ENCODE measurements at places on chromosomes 2 and 18.
A peak's percentile ranks its signal among the peaks of the same experiment; 100 is the strongest.

- no peak for DNase-seq
Observed at GRCh38 chr18:21763846-21764646, 23.5 kb downstream of the MIB1 start.

DNA sequence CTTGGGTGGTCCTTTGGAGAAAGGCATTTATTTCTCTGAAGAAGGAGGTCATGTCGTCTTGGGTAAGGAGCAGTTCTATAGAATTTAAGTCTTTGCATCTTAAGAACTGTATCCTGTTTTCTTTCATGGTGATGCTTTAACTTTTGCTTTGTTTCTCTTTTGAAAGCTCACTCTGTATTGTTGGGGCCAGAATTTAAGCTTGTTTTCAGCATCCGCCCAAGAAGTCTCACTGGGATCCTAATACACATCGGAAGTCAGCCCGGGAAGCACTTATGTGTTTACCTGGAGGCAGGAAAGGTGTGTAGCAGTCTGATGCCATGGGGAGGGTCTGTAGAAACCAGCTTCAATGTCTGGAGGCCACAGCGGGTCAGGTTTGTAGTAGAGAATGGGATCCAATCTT, 64.7 kb upstream of the TTC39C start:
- no peak for DNase-seq

DNA sequence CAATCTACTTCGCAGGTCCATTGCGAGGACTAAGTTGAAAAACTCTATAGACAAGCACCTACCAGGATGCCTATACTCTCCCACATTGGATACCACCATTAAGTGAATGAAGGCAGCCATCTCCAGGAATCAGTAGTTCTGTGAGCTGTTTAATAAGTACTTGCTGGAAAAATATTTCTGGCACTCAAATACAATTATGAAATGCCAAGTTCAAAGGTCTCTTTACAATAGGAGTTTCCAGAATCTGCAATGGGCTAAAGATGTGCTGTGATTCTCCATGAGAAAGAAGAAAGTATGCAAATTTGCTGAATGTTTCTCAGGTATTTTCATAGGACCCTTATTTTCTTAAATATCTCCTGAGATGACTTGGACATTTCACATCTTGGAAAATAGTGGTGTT, 103.0 kb downstream of the AP1S3 start:
- no peak for DNase-seq

- no peak for DNase-seq
Observed at GRCh38 chr2:68134120-68134519, 23.6 kb upstream of the PNO1 start.

DNA sequence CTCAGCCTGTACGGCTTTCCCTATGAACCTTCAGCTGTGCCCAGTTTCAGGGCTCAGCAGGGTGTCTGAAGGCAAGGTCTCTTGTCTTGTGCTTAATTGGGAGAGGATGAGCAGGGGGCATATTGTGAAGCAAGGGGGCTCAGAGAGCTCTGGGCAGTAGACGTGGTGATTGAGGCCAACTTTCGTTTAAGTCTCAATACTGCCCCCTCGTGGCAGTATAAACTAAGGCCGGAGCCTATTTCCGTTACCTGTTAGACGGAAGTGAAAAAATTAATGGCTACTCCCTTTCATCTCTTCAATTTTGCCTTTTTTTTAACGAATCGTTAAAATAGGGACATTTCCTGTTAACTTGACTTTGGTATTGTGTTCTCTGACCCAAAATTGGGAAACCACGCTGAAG, 193.4 kb downstream of the TDRD15 start:
- peak; percentile 42 for DNase-seq

DNA sequence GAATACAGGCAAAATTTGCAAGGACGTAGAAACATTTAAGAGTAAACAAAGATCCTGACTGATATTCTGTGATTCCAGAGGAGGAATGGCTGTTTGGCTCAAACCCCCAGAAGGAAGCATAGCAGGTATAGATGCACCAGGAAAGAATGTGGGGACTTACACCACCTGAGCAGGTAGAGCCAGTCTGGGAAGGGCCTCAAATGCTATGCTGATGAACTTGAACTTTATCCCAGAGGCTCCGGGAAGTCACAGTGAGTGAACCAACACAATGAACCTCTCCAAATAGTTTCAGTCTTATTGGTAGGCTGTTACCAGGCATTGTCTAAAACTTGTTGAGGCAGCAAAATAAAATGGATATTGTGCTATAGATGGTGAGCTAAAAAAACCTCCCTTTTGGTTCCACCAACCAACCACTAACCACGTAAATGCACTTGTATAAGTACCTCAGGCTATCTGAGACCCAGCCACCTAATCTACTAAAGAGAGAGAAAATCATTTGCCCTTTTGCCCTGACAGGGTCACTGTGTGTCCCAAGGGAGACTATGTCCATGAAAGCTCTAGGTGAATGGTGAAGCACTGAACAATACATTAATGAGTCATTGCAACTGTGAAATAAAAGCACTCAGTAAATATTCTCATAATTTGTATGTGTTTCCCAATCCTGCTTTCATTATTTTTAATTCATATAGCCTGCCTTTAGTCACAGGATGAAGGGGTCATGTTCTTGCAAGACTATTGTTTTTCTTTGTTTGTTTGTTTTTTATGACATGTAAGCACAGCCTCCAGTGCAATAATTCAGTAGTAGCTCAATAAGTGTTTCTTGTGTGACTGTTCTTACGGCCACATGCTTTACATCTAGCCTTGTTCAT, 911.6 kb downstream of the EPHA4 start:
- DNase-seq: no peak

DNA sequence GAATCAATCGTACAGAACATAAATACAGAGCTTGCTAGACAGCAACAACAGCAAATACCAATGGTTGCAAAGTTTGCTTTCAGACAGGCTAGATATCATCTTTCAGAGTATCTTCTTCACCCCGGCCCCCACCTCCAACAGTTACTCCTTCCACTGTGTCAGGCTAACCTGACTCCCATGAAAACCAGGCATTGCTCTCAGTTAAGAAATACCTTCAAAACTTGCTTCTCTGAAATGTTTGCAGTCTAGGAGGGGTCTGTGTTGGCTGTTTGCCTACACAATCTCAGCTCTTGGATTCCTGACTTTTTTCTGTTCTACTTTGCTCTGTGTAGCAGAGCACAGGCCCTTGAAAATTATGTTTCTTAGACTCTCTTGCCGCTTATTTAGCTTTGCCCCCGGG, 599.5 kb upstream of the SYT4 start:
- no peak for DNase-seq

DNA sequence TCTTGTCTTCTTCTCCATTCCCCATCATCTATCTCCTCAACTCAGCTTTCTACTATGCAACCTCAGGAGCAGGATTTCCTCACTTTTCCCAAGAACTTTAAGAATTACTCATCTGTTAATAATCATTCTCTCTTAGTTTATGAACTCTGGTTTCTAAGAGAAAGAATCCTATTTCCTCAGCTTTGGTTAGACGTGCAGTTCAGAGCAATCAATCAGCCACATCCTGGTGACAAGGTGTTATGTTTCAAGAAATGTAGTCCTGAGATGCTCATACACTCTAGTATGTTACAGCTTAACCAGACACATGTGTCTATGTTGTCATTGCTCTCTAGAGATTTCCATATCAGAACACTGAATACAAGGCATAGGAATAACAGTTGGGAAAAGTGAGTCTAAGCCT, 277.9 kb downstream of the MBD2 start:
- no peak for DNase-seq

DNA sequence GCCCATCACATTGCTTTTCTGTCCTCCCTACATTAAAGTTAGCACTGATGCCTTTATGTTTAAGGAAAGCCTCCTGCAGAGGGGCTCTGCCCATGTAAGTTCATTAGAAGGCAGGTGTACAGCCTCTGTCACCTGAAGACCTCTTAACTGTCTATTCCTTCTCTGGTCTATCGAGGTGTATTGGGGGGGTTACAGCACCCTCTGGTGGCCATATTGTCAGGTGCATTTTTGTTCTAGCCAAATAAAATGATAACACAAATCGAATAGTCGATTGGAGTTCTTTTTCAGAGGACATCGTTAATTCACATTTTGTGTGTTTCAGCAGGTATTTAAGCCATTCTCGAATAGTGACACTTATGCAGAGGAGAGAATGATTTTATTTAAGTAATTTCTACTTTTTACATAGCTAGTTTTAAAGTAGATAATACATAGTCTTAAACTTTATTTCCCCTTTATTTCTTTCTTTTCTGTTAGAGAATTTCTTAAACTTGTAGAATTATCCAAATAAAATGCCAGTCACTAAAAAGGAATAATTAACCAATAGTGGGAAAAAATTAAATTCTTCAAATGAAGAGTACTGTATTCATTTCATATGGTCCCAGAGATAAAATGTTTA, 136.8 kb downstream of the NEDD4L start:
- peak; percentile 74 for DNase-seq

- no peak for DNase-seq
Observed at GRCh38 chr2:139403948-139404347, 623.8 kb upstream of the NXPH2 start.

- DNase-seq: peak; percentile 37
Observed at GRCh38 chr18:3059272-3059671, 46.3 kb upstream of the LPIN2 start.

DNA sequence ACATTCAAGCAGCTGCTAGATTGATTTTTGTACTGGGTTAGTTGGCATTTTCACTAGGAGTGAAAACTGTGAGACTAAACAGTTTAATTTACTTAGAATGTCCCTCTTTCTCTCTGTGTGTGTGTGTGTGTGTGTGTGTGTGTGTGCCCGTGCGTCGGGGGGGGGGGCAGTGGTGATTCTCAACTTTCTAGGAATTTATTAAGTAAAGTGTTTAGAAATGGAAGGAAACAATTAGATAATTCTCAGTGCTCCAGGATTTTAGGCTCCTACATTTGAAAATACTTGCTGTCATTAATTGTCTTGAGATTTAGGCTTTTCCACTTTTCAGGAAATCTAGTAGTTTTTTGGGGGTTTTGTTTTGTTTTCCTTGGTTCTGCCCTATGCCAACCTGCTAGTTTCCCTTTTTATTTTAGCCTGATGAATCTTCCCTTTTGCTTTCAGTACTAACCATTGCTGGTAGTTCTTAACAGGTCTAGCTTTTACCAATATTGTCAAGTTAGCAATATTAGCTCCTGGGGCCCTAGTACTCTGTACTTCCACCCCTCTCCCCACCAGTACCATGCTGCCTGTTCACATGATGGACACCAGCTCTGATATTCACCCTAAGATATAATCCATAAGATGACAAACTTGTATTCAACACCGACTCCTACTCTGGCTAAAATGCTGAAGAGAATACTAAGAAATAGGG, 4.9 kb downstream of the EPAS1 start:
- peak; percentile 19 for DNase-seq

DNA sequence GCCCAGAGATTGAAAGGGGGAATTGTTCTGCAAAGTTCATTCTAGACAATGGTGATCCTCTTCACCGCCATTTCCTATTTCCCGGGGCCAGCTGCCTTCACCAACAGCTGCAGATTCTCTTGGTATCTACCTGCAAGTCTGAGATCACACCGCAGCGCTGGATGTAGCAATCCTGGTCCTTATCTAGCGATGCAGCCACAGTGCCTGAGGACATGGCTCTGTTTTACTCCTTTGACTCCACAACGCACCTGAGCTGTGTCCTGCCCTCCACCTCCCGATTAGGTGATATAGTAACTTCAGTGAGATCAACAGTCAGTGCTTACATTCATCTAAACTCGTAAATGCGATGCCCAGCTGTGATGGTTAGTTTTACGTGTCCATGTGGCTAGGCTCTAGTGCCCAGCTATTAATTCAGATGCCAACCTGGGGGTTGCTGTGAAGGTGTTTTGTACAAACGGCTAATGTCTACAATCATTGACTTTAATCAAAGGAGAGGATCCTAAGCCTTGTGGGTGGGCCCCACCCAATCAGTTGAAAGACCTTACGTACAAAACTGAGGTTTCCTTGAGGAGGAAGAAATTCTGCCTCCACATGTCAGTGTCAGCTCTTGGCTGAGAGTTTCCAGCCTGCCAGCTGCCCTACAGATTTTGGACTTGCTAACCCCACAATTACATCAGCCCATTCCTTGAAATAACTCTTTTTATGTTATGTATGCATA, 189.8 kb downstream of the SH3BP4 start:
- no peak for DNase-seq

DNA sequence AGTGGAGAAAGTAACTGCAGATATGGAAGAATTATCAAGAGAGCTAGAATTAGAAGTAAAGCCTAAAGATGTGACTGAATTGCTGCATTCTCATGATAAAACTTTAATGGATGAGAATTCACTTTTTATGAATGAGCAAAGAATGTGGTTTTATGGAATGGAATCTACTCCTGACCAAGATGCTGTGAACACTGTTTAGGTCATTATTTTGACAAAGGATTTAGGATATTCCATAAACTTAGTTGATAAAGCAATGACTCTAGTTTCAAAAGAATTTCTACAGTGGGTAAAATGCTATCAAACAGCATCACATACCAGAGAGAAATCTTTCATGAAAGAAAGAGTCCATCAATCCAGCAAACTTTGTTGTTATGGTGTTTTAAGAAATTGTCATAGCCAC, 1317.7 kb upstream of the ACVR2A start:
- no peak for DNase-seq

DNA sequence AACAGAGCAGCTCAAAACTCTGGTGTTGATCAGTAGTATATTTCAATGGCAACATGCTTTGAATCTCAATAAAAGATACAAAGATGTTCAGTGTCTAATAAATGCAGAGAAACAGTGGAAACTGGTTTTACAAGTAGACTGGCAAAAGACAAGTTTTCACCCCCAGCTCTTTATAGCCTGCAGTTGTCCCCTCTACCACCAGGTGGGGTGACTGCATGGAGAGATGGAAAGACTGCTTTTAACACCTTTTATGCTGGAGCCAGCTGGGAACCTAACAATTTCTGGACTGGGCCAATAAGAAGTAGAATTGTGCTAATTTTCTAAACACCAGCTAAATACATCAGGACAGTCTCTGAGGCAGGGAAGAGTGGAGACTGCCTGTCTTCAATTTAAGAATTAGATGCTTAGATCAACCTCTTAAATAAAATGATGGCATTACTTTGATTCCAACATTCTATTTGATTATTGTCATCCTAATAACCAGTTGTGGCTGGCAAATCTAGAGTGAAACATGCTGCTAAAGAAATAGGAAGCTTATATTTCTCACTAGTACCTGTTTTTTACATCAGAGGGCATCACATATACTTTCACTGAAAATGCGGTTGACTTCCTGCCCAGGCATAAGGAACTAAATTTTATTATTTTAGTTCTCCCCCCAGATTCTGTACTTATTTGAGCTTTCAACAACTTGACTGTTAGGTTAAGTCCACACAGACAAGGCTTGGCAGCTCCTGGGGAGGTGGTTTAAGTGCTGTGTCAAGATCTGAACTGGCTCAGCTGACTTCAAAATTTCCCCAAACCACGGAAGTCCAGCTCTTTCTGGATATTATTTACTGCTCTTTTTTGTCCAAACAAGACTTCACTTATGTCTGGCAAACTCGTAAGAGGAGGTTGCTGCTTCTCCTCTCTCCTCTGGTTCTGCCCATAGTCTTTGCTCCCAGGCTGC, 140.5 kb downstream of the TPGS2 start:
- DNase-seq: peak; percentile 60

- no peak for DNase-seq
Observed at GRCh38 chr2:8395718-8396117, 286.1 kb upstream of the ID2 start.

- DNase-seq: no peak
Observed at GRCh38 chr18:5237083-5237722, 40.1 kb upstream of the AKAIN1 start.

- no peak for DNase-seq
Observed at GRCh38 chr2:20430035-20430434, 16.8 kb upstream of the RHOB start.

- no peak for DNase-seq
Observed at GRCh38 chr18:49520661-49521145, 33.7 kb upstream of the C18orf32 start.

GRCh38 chr2:186309901-186310300, 176.2 kb upstream of the ZC3H15 start:
- no peak for DNase-seq
